ENCODE measurements at places on chromosomes 1 and 21. TPM values are rescaled to one million over a fixed set of nuclear protein-coding genes. Genes with fewer than 3 reads are reported as not detected.
A peak's percentile ranks its signal among the peaks of the same experiment; 100 is the strongest.

NR5A2 gene
- total RNA-seq, result not detected

- no peak overlapping the region for H3K27ac ChIP-seq
- no peak for DNase-seq
- no peak overlapping the region for H3K4me3 ChIP-seq
Measured at GRCh38 chr21:45443595-45444181, 38.7 kb downstream of the COL18A1 start.

- H3K4me3 ChIP-seq, result no peak overlapping the region
- H3K27ac ChIP-seq, result peak overlapping the region; percentile 46
- DNase-seq, result peak; percentile 90
- H3K36me3 ChIP-seq, result no peaks in the 10 kb centered on the region
- H3K27me3 ChIP-seq, result no peaks in the 10 kb centered on the region
- H3K4me1 ChIP-seq, result peaks cover 6% of the 10 kb centered on the region
Measured at GRCh38 chr1:192550922-192551534, 24.5 kb upstream of the RGS1 start.

DNA sequence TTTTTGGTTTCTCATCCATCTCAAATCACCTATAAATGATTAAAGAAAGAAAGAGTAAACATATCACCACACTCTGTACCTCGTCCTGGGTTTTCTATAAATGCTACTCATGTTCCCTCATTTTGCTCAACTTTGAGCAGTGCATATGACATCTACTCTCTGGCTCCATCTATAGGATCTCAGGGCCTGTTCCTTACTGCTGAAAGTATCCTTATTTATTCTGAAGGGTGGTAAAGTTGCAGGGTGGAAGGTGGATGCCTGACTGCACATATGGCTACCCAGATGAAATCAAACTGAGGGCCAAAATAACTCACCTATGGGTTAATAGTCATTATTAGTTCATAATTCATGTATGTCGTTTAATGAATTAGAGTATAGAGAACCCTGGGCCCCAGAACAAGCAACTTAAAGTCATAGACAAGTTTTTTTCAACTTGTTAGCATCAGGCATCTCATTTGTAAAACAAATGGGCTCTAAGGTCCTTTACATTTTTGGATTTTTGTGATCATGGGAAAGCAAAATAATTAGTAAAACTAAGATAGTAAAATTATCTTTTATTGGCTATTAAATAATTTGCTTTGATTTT, 46.5 kb downstream of the NCF2 start:
- H3K27me3 ChIP-seq, result no peaks in the 10 kb centered on the region
- no peak overlapping the region for H3K4me3 ChIP-seq
- DNase-seq, result peak; percentile 81
- no peaks in the 10 kb centered on the region for H3K4me1 ChIP-seq
- H3K36me3 ChIP-seq, result peaks cover 11% of the 10 kb centered on the region

DNA sequence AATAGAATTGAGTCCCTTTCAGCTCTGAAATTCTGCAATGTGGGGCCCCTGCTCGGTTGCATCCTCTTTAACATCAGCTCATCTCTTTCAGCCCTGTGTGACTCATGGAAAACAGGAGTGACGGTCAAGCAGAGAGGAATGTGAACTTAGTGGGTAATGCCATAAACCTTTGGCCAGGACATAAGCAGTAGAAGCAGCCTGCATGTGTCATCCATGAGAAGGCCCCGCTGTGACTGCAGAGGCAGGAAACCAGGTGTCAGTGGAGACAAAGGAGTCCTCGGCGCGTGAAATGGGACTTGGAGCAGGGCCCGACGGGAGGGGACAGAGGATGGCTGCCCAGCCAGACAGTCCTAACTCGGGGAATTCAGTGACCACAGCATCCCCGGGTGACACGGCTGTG, 21.1 kb upstream of the EPHB2 start:
- peaks cover 4% of the 10 kb centered on the region for H3K4me1 ChIP-seq
- no peak overlapping the region for H3K4me3 ChIP-seq
- peaks cover 6% of the 10 kb centered on the region for H3K27me3 ChIP-seq
- H3K36me3 ChIP-seq, result no peaks in the 10 kb centered on the region
- DNase-seq, result peak; percentile 44

GRCh38 chr1:67376381-67376780, 53.8 kb downstream of the SERBP1 start:
- H3K36me3 ChIP-seq, result no peaks in the 10 kb centered on the region
- H3K27ac ChIP-seq, result no peak overlapping the region
- no peak for DNase-seq
- no peak overlapping the region for H3K4me3 ChIP-seq
- no peaks in the 10 kb centered on the region for H3K4me1 ChIP-seq

DNA sequence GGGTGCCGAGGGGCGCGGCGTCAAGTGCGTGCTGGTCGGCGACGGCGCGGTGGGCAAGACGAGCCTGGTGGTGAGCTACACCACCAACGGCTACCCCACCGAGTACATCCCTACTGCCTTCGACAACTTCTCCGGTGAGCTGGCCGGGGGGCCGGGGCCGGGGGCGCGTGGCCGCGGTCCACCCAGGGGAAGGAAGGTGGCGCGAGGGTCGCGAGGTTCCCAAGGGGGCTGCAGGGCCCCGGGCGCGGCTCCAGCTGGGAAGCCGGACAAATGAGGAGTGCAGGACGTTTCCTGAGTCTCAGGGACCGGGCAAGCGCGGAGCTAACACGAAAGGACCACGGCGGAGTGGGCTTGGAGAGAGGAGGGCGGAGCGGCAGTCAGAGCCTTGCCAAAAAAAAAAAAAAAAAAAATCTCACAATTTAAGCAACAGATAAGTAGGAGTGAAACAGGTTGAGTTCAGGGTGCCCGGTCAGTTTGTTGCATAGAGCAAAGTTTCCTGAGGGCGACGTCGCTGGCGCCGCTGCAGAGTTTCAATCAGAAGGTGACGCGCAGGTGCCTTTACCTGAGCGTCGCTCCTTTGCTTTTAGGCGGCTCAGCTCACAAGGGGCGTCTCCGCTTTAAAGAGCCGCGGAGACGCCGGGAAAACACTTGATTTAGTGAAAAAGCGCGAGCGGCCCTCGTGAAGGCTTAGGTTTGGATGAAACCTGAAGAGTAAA, 750 bp downstream of the RHOU start:
- peak; percentile 32 for DNase-seq
- H3K4me1 ChIP-seq, result no peaks in the 10 kb centered on the region
- no peak overlapping the region for H3K27ac ChIP-seq
- no peaks in the 10 kb centered on the region for H3K36me3 ChIP-seq
- H3K27me3 ChIP-seq, result no peaks in the 10 kb centered on the region

DNA sequence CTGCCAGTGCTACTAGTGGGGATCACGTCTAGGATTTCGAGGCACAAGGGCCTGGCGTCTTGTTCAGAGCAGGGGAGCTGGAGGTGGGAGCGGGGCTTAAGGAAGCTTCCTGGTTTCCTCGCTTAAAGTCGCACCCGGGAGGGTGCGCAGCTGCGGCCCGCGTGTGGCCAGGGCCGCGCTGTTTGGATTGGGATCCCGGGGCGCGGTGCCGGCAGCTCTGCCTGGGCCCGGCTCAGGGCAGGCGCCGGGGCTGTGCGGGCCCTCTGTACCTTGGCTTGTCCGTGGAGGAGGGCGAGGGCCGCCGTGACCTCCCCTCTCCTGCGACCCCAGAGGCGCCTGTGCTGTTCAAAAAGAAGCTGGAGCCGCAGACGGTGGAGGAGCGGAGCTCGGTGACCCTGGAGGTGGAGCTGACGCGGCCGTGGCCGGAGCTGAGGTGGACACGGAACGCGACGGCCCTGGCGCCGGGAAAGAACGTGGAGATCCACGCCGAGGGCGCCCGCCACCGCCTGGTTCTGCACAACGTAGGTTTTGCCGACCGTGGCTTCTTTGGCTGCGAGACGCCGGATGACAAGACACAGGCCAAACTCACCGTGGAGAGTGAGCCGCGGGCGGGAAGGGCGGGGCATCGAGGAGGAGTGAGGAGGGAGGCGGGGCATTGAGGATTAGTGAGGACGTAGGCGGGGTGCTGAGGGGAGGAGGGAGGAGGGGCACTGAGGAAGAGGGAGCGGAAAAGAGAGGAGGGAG, 67.8 kb downstream of the OBSCN start:
- peak overlapping the region; percentile 32 for H3K27ac ChIP-seq
- H3K27me3 ChIP-seq, result no peaks in the 10 kb centered on the region
- H3K36me3 ChIP-seq, result no peaks in the 10 kb centered on the region
- H3K4me1 ChIP-seq, result no peaks in the 10 kb centered on the region

Measured in fibroblast of lung (primary cell).